ENCODE measurements at places on chromosomes 7 and 10.

DNA sequence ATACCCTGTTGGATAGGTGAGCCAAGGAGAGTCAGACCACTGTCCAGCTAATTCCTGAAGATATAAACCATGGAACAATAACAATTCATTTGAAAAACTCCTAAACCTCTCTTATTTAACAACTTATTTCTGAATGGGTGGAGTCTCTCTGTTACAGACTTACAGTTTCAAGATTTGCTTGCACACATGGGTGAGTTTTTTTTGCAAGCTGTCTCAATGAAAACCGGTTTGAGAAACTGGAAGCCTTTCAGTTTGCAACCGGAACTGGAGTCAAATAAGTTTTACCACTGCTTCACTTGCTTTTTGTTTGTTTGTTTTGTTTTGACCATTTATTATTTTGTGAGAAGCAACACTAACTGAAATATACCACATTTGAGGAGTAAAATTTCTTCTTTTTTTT, 243.8 kb downstream of the MTERF1 start:
- DNase-seq: no peak

- DNase-seq: no peak
These were observed 114.5 kb upstream of the PRKCQ start for GRCh38 chr10:6694447-6695140.

DNA sequence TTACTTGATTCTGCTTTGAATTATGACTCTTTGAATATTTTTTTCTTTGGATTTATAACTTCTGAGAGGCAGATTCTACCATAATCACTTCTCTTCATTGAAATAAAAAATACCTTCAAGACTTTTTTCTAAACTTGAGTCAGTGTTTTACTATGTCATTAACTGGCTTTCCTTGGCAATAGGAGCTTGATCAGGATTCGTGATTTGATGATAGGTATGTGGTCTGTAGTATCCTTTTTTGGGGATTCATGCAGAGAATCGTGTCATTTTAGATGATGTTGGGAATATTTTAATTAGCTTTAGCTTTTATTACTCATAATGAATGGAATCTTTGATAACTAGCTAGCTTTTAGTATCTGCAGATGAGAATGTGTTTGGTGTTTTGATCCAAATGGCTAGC, 83.3 kb downstream of the PHTF2 start:
- DNase-seq: no peak

- no peak for DNase-seq
These were observed 105.6 kb downstream of the NSUN6 start for GRCh38 chr10:18545621-18546305.

DNA sequence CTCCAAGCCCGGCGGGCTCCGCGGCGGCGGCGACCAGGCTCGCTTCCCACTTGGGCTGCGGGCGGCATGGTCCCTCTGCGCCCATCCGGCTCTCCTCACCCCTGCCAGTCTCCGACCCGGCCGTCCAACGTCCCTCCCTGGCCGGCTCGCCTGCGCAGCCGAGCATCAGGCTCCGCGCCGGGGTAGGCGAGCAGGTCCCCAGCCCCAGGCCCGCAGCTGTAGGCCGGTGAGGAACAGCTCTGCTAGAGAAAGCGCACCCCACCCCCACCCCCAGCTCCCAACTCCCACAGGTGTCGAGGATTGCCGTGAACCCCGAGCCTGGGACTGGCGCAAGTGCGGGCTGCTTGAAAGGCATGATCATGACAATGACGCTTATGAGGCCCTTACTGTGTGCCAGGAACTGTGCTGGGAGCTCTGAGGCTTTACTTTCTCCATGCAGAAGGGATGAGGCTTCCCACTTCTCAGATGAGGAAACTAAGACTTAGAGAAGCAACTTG, 20.8 kb upstream of the PAX2 start:
- no peak for DNase-seq

GRCh38 chr7:90830308-90830707, 234.2 kb downstream of the CDK14 start:
- DNase-seq: no peak

GRCh38 chr7:140506788-140507464, 27.6 kb upstream of the MKRN1 start:
- no peak for DNase-seq

- no peak for DNase-seq
These were observed 57.0 kb downstream of the KLRG2 start for GRCh38 chr7:139426258-139427028.

DNA sequence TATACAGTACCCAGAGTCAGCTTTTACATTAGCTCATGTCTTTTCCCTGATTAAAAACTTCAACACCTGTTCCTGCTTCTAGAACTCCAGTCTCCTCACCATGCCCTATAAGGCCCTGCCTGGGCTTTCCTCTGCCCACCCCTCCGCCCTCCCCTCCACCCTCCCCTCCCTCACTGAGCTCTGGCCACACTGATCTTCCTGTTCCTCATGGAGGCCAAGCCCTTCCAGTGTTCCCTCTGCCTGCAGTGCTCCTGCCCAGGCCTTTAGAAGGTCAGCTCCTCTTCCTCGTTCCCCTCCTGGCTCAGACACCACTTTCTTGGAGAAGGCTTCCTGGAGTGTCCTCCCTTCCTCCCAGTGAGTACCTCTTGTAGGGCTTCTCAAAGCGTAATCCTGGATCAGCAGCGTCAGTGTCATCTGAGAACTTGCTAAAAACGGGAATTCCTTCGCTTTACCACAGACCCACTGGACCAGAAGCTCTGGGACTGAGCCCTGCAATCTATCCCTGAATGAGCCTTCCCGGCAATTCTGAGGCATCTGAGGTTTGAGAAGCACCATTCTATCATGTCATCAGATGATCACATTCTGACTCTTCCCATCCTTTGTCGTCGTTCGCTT, 3.7 kb downstream of the PDZD7 start:
- no peak for DNase-seq

DNA sequence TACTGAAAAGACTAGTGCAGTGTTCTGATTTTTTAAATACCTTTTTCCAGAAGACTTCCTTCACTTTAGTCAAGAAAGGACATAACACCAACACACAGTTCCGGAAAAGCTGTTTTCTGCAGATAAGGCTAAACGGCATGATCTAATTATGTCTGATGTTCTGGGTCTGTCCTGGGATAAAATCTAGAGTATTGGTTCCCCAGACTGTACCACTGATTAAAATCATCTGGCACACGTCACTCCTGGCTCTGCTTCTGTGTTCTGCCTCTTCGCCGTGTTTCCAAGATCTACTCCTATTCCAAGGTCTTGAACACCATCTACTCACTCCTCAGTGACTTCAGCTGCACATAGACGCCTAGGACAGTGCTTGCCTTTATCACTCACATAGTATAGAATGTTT, 100.8 kb upstream of the SFMBT2 start:
- no peak for DNase-seq

GRCh38 chr7:130430841-130431666, 9.8 kb downstream of the CEP41 start:
- no peak for DNase-seq

- no peak for DNase-seq
These were observed 38.9 kb downstream of the POU6F2 start for GRCh38 chr7:39016609-39017008.

- DNase-seq: no peak
These were observed 117.4 kb upstream of the GNAI1 start for GRCh38 chr7:80017101-80017698.

- no peak for DNase-seq
These were observed 743 bp downstream of the MKI67 start for GRCh38 chr10:128125416-128125943.

DNA sequence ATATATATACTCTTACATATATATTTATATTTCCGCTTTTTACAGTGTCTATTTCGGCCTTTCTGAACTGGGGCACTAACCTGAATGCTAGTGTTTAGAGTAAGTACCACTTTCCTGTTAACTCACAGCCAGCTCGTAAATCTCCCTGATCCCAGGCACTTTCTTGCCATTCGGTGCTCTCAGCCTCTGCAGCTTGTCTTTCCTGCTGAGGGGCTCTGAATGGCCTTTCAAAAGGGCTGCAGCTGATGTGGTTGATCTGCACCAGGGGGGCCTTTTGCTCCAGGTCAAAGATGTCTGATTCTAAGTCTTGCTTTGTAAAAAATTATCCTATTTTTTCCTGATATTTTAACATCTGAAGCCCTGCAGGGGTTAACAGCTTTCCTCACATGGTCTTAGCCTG, 25.5 kb upstream of the HPS1 start:
- no peak for DNase-seq

DNA sequence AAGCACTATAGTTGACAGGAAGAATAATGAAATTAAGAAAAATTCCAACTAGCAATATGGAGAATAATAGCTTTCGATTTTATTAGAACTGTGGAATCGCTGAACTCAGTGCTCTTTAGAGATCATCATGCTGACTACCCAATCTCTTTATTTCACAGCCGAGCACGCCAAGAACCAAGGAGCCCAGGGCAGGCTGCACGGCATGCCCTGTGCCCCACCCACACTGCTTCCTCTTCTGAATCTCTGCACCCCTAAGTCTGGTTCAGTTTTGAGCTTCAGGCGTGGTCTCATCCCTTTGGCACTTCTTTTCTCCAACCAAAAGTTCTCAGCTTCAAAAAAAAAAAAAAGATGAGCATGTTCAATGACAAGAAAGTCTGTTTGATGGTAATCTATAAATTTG, 92.4 kb upstream of the ZNF800 start:
- no peak for DNase-seq

DNA sequence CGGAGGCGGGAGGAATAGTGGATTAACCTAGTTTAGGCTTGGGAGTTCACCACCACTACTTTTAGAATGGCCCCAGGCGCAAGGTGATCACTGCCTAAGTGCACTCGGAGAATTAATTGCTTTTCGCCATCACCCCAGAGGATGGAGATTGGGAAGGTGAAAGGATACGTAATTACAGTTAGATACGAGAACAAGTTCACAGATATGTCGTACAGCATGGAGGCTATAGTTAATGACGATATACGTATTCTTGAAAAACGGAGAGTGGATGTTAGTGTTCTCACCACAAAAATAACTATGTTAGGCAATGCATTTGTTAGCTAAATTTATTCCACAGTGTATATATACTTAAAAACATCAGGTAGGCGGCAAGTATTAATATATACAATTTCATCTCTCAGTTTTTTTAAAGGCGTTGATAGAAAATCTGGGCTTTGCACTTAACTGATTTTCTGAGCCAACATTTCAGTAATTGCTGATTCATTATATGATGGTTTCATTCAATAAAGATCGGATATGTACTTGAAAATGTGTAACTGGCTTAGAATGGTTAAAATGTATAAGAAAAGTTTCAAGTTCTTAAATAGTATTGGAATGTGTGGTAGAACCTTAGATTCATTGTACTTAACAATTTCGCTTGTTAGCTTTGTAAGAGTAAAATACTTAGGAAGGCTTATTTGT, 683 bp downstream of the CDC123 start:
- DNase-seq: no peak

DNA sequence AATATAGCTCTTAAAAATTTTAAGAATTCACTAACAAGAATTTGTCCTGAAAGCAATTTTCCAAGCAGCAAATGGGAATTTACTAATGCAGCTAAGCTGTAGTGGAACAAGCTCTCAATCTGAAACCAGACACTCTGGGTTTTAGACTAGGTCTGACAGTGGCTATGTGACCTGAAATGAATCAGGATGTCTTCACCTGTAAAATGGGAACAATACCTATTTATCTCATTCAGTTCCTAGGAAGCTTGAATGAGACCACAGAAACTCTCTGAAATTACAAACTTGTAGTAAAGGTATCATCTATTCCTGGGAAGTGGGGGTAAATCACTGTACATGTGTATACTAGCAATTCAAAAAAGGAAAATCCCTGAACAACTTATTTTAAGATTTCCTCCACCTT, 1.2 kb downstream of the DNAJC2 start:
- no peak for DNase-seq

GRCh38 chr7:71414490-71414889, 282.5 kb downstream of the GALNT17 start:
- DNase-seq: no peak

- no peak for DNase-seq
These were observed 14.6 kb downstream of the SFRP4 start for GRCh38 chr7:37901890-37902524.

- DNase-seq: no peak
These were observed at the start of gene NOD1 for GRCh38 chr7:30478349-30479201. TSS of gene NOD1 (minus strand) at chr7:30478784. CDS start at chr7:30456921, 21,863 bp downstream.

DNA sequence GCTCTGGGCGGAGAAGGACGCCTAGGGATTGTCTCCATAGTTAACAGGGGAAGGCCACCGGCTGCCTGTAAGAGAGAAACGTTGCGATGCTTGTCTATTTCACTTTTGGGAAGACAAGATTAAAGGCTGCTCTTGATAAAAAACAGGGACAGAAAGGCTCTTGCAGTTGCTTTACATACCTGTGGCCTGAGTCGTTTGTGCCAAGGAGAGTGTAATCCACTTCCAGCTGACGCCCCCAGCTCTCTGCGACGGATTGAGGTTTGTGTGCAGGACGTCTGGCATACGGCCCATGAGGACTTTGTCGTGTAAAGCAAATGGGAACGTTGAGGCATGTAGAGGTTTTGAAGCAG, 1.1 kb downstream of the MAP3K8 start:
- DNase-seq: no peak

DNA sequence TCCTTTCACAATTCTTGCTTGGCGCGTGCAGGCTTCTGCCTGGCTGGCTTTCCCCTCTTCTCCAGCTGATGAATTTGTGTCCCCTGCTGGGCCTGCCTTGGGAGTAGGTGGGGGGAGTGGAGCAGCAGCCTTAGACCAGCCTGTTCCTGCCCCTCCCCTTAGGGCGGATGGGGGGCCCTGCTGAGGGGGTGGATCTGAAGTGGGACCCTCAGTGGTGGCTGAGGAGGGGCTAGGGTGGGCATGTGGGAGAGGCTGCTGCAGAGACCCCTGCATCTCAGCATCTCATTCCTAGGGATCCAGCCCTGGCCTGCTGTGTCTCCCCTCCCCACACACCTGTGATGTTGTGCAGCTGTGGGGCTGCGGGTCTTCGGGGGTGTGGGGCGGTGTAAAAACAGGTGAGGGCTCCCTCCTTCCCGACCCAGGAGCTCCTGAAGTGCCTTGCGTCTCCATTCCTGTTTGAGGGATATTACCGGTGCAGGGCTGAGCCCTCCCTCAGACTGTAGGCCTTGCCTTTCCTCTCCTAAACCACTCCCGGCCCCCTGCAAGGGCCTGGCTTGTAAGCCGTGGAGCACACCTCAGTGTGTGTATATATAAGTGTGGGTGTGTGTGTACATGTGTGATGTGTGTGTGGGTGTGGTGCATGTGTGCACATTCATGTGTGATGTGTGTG, 24.7 kb downstream of the ADCYAP1R1 start:
- DNase-seq: no peak

DNA sequence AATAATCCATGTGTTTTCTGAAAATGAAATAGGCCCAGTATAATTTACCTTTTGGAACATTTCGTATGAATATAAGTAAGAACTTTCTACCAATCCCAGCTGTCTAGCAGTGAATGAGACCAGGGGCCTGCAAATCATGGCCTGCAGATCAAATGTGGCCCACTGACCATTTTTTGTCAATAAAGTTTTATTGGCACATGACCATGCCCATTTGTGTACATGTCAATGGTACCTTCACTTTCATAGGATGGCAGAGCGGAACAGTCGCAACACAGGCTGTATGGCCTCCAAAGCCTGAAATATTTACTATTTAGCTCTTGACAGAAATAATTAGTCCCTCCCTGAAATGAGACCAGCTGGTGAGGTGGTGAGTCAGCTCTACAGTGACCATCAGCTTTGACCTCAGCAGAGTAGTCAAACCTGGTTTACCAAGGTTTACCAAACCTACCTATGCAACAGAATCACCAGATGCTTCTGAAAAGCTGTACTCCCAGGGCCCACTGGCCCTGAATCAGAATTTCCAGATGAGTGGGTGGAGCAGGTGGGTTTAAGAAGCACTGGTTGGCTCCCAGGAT, 13.8 kb upstream of the C10orf90 start:
- no peak for DNase-seq

- DNase-seq: no peak
These were observed 84.1 kb upstream of the INHBA start for GRCh38 chr7:41786944-41787343.

- DNase-seq: no peak
These were observed 305.6 kb upstream of the PITRM1 start for GRCh38 chr10:3478153-3478552.
